ENCODE measurements at places on chromosomes 1 and 21.

GRCh38 chr1:200640963-200641401 lies 20.4 kb upstream of the KIF14 start:
- no peak for DNase-seq

DNA sequence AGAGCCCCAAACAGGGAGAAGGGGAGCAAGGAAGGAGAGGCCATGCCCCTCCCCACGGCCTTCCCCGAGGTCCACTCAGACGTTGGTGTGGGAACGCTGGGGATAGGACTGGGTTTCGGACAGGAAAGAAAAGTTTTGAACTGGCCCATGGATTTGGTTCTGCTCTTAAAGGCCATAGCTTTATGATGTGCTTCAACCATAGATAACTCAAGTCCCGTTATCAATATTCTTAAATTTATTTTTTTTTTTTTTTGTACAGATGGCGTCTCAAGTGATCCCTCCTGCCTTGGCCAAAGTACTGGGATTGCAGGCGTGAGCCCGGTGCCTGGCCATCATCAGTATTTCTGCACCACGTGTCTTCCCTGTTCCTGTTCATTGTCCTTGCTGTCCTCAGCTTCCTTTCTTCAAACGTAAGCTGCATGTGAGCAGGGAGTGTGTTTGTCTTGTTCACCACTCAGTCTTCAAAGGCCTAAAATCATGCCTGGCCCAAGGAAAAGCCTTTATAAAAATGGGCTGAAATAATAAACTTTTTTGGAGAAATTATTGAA lies 820 bp upstream of the KRTAP10-1 start:
- DNase-seq = no peak

DNA sequence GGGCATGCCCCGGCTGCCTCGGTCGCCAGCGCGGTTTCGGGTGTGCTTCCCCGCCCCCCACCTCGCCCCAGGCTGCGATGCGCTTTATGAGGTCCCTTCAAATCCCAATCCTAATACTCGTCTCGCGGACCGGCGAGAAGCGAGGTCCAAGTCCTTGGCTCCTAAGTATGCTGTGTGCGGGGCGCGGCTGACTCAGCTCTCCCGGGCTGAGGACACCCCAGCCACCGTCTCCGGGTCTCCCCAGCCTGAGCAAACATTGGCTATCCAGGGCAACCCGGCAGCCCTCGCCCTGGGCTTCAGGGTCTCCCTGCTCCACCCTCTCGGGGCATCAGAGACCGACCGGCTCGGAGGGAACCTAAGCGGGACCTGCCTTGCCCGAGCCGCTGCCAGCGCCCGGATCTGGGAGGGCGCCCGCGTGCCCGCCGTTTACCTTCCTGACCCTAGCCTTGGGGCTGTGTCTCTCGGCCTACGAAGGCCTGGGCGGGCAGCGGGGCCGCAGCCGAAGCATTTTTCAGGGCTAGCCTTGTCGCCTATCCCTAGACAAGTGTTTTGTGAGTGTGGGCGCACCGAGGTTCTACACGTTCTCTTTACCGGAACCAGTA lies 1.2 kb downstream of the ITPKB start:
- DNase-seq = no peak

DNA sequence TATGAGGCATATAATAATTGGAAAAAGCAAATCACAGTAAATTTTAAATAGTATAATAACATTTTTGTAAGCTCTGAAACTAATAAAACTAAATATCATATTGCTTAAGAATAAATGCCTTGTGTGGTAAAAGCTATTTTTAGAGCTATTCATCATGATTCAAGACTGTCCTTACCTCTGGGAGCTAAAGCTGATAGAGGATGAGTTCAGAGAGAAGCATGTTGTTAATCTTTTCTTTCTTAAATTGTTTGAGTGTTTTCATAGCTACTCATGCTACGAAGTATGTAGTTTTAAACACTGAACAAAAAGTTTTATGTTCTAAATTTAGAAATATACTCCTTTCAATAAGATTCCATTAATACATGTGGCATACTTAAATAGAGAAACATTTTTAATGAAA lies 30.5 kb downstream of the IFI16 start:
- DNase-seq = no peak

- no peak for DNase-seq
These were observed 33.8 kb downstream of the ZBTB40 start for GRCh38 chr1:22485431-22485830.

DNA sequence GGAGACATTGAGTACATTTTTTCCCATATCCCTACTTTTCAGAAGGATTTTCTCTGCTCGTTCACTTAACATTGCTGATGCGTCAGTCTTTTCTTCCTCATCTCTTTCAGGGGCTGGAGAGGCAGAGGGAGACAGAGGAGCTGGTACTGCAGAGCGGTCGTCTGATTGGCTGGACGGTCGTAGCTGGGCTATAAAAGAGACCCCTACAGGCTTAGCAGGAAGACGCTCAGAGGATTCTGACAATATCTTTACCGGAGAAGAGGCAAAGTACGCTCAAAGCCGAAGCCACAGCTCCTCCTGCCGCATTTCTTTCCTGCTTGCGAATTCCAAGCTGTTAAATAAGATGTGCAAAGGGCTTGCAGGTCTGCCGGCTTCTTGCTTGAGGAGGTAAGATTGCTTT lies at the start of gene RGS4:
TSS of gene RGS4 (plus strand) at position 220 of the 400 bp plus-strand sequence. CDS start at position 344, 124 bp downstream.
- peak; percentile 21 for DNase-seq

- no peak for DNase-seq
These were observed 165.5 kb upstream of the NR5A2 start for GRCh38 chr1:199862047-199862446.
